Effector CD8-positive, alpha-beta T cell (primary cell): ENCODE measurements at places on chromosomes 3 and 15.

DNA sequence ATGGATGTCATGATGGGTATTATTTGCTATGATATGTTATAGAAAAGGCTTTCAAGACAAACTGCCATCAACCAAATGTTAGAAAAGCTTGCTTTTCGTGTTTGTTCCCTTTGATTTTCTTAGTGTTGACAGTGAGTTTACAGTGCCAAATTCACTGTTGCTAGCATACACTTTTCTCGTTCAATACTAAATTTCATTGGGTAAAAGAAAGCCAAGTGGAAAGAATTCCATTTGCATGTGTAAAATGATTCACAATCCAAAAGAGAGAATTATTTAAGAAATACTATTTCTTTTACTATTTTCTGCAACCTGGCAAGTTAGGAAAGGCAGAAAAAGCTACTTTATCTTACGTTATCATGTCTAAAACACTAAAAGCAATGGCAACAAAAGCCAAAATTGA, 301.4 kb downstream of the OTOL1 start:
- DNase-seq, result no peak

DNA sequence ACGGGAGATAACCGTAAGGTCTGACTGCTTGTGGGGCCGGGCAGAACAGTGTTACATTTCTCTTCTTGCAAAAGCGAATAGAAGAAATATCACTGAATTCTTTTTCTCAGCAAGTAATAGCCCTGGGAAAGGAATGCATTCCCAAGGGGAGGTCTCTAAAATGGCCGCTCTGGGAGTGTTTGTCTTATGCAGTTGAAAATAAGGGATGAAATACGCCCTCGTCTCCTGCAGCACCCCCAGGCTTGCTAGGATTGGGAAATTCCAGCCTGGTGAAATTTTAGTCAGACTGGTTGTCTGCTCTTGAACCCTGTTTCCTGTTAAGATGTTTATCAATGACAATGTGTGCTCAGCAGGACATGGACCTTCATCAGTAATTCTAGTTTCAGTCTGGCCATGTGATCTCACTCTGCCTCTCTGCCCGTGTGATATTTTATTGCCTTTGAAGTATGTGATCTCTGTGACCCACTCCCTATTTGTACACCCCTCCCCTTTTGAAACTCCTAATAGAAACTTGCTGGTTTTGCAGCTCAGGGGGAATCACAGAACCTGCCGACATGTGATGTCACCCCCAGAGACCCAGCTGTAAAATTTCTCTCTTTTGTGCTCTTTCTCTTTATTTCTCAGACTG, 715.6 kb downstream of the ROBO1 start:
- no peak for DNase-seq

- no peak for DNase-seq
These were observed 11.9 kb upstream of the PLA2G4D start for GRCh38 chr15:42106288-42106687.

DNA sequence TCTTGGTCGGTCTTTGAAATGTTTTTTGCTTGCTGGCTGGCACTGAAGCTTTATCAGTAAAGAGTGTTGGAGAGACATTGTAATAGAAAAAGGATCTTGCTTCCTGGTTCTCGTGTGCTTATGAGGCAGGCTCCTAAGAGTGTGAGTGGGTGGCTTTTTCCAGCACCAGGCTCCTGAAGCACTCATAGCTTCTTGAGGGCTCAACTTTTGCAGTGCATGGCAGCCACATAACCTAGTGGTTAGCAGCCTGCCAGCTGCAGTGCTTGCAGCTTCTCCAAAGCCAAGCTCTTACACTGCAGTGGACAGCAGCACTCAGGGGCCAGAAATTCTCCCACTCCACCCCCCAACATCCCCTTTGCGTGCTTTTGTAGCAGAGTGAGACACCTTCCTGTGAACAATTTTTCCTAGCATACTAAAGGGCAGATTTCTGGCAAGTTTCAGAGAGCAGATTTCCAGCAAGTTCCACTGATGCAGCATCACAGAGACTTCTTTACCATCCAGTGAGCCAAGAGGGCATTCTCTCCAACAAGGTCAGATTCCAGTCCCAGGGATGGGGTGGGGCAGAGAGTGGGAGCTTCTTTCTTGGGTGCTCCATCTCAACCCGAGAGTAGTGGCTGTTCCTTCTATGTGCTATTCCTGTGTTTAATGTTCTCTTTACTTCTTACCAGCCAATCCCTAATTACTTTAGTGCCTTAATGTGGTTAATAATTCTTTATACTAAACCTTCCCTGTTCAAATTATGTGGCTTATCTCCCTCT, 15.8 kb upstream of the ARHGEF26 start:
- no peak for DNase-seq

DNA sequence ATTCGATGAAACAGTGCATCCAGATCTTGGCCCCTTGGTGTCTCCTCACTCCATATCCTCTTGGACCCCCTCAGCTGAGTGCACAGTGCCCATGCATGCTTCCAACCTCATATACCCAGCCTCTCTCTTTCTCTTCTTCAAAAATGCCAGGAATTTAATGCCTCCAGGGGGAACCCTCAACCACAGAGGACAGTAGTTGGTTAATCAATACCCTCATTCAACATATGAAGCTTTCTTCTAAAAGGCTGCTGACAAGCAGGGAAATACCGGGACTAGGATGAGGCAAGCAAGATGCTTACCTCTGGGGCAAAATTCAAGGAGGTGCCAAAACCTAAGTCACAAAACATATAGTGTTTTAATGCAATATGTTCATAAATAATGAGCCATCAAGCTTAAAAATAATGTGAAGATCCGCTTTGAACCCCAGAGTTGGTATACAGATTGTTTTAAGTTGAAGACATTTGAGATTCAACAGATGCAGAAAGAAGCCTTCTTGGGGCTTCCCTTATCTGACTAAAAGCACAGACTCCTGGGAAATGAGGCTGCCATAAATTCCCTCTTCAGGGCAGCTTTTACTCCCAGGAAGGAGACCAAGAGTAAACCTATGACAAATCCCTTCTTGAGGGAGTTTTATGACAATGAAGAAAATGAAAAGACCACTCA, 48.2 kb upstream of the FHIT start:
- DNase-seq, result no peak

DNA sequence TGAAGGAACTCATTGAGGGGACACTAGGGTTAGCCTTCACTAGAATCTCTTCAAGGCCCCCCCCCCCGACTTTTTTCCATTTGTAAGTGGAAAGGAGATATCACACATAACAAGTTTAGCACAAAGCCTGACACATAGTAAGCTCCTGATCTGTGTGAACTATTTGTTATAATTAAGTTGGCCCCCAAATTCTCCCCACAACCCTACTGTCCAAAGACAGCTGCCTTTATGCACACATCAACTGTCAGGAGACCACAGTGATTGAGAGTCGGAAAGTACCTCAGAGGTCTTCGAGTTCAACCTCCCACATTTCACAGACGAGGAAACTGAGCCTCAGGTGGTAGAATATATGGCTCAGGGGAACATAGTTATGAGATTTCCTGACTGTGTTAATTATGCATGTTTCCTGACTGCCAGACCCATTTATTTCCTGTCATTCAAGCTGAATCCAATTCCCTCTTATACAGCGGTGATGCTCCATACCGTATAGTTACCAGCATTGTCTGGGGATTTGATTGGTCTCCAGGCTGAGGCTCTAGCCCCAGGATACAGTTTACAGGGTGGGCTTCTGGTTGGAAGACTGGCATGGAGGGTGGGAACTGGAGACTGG, 227.4 kb upstream of the CMC1 start:
- DNase-seq, result no peak

GRCh38 chr15:47708161-47708980, 8.9 kb upstream of the SEMA6D start:
- no peak for DNase-seq

GRCh38 chr3:149174901-149175300, 45.5 kb downstream of the HPS3 start:
- no peak for DNase-seq

DNA sequence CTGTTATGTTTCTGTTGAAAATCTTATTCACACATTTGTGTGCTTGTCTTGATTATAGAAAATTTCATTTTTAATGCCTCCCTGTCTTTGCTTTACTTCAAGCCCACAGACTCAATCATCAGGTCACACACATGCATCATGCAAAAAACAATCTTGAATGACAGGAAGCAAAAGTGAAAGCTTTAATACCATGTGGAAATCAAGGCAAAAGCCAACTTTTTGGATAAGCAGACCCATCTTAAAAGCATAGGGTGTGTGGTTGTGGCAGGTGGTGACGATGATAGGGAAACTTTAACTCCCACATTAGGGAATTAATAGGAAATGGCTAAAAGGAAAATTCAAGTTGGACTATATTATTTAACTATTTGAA, 155.9 kb upstream of the EOMES start:
- no peak for DNase-seq

DNA sequence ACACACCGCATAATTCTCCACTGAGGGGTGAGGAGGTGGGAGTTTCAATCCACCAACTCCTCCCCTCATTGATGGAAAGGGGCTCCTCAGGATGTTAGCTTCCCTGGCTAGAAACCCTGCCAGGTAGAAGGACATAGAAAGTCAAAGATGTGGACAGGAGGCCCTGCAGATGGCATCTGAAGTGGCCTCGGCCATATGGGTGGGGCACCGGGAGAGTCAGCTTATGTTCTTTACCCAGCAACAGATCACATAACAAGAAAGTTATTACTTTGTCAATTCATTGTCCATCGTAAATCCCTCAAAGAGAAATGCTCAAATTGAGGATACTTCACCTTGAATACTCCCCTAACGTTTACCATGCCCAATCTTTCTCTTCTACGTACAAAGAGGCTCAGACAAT, 97.3 kb upstream of the ARHGEF3 start:
- DNase-seq, result no peak
